Progenitor cell of endocrine pancreas (in vitro differentiated cells): ENCODE measurements at places on chromosomes 2 and 18. TPM values are rescaled to one million over a fixed set of nuclear protein-coding genes. Genes with fewer than 3 reads are reported as not detected.

DNA sequence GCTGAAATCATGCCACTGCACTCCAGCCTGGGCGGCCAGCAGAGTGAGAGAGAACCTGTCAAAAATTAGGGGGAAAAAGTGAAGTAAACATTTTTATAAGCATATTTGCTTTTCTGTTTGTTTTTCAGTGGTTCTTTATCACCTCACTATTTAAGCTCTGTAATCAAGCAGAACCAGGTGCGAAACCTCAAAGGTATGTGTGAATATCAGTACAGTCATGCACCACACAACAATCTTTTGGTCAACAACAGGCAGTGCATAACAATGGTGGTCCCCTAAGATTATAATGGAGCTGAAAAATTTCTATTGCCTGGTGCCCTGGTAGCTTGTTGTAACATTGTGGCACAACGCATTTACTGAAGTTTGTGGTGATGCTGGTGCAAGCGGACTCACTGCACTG is 167.4 kb upstream of the STON1 start:
- H3K27me3 ChIP-seq = no peaks in the 10 kb centered on the region
- peaks cover 10% of the 10 kb centered on the region for H3K4me1 ChIP-seq

DNA sequence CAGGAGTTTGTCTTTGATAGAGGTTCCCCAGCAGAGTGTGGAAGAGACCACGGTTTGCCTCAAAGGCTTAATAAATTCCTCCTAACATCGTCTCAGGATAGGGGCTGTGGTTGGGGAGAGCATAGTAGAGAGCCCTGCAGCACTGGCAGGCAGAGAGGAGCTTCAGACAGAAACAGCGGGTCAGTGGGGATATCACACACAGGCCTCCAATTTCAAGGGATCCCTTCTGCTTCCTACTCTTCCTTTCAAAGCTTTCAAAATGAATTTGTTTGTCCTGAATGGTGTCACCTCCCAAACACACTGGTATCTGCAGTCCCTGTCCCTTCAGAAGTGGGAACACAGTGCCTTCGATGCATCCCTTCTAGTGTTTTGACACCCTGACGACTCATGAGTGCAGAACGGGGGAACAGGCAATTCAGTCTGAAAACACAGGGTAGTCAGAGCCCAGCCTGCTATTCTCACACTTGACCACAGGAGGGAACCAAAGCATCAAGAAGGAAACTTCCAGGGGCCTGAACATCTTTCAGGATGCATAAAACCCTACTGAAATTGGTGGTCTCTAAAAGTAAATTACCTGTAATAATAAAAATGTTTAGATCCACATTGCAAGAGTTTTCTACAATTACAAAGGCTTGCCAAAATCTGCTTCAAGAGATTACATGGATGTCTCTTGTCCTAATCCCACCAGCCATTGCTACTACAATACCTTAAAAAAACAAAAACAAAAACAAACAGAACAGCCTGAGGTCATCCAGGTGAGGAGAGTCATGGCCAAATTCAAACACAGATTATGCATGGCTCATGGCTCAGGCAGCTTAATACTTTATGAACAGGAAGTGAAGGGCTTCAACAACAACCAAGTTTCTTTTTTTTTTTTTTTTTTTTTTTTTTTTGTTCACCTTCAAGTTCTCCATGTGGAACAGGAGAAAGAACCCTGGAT is 49.8 kb downstream of the SLC14A2 start:
- H3K4me1 ChIP-seq = peaks cover 4% of the 10 kb centered on the region
- H3K27ac ChIP-seq = no peak overlapping the region
- no peaks in the 10 kb centered on the region for H3K36me3 ChIP-seq
- H3K4me3 ChIP-seq = no peak overlapping the region
- H3K27me3 ChIP-seq = peaks cover 7% of the 10 kb centered on the region

The UGT1A3 gene
- total RNA-seq = not detected in 2 replicates

The KIAA2012 gene
- not detected in 2 replicates for total RNA-seq

DNA sequence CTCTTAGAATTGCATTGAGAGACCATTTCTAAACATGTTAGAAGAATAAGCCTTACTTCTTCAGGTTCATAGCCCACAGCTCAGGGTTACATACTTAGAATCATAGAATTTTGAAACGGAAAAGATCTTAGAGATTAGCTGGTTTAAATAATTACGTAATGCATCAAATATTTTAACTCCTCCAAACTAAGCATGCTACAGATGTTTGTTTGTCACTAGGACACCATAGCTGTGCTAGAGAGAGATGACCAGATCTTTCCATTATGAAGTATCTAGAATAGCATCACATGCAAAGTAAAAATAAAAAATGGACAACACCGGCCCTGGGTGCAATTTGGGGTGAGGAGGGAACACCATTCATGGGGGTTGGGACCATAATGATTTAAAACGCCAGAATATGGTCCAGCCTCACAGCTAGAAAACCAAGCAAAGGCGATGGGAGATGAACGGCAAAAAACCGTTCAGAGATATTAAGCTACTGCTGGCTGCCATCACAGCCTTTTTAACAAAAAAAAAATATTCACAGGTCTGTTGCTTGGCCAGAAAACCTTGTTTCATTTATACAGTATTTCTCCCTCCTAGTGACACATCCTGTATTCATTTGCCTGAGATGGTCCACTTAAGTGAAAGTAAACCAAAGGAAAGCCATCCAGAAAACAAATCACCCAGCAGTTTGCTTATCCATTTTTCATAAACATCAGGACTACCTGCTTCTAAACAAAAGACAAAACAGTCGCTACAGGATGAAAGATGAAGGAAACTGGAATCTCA is 94.2 kb downstream of the EPHA4 start:
- H3K36me3 ChIP-seq = peaks cover 12% of the 10 kb centered on the region
- H3K27ac ChIP-seq = no peak overlapping the region
- peaks cover 2% of the 10 kb centered on the region for H3K4me1 ChIP-seq
- H3K27me3 ChIP-seq = no peaks in the 10 kb centered on the region
- no peak for DNase-seq

The DTYMK gene
- total RNA-seq = 51.4 and 54.4 TPM in 2 replicates

DNA sequence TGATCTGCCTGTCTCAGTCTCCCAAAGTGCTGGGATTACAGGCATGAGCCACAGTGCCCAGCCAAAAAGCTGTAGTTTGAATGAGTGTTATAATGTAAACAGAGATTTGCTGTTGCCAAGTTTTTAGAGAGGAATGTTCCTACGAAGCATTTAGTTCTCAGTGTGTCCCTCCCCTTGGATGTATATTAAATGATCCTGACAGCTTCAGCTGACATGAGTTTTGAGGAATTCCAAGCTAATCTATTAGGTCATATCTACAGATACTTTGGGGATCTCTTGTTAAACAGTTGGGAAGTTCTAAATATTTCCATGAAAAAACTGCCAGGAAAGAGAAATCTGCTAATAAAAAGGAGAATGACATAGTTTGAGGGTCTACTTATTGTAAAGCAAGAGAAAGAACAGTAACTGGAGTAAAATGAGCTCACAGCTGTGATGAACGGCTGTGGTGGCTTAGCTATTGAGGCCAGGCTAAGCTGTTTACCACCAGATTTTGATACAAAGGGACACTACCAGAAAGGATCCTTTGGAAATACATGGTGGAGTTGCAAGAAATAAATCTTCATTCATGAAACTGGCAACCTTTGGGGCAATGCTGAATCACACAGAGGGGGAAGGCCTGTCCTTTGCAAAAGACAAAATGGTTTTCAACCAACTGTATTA is 2.6 kb upstream of the STON1 start:
- no peaks in the 10 kb centered on the region for H3K36me3 ChIP-seq
- H3K4me3 ChIP-seq = no peak overlapping the region
- no peak for DNase-seq
- H3K4me1 ChIP-seq = peaks cover 15% of the 10 kb centered on the region

- no peaks in the 10 kb centered on the region for H3K27me3 ChIP-seq
- peaks cover 3% of the 10 kb centered on the region for H3K36me3 ChIP-seq
- DNase-seq = no peak
- H3K4me3 ChIP-seq = no peak overlapping the region
Measured at GRCh38 chr18:56358608-56359280, 279.6 kb downstream of the TXNL1 start.

The RTP5 gene
- total RNA-seq = not detected in 2 replicates
